ENCODE measurements at places on chromosomes 7 and 10.

- DNase-seq, result no peak
These were observed 67.6 kb upstream of the PHYHIPL start for GRCh38 chr10:59108886-59109288.

- no peak for DNase-seq
These were observed 353.6 kb downstream of the PTEN start for GRCh38 chr10:88216976-88217375.

GRCh38 chr10:94062611-94063010 lies 68.9 kb downstream of the PLCE1 start:
- DNase-seq, result no peak

GRCh38 chr10:110426294-110427181 lies 71.2 kb upstream of the DUSP5 start:
- no peak for DNase-seq

DNA sequence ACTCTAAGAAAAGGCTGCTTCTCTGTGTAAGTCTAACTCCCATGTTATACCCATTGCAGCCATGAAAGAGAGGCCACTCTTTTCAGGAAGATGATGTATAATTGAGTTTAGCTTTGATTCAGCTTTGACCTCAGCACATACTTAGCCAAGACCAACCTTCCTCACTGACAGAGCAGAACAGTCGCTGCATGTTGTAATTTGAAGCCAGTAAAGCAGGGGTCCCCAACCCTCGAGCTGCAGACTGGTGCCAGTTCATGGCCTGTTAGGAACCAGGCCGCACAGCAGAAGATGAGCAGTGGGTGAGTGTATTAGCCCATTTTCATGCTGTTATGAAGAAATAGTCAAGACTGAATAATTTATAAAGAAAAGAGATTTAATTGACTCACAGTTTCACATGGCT lies 223.9 kb downstream of the GPR158 start:
- no peak for DNase-seq

DNA sequence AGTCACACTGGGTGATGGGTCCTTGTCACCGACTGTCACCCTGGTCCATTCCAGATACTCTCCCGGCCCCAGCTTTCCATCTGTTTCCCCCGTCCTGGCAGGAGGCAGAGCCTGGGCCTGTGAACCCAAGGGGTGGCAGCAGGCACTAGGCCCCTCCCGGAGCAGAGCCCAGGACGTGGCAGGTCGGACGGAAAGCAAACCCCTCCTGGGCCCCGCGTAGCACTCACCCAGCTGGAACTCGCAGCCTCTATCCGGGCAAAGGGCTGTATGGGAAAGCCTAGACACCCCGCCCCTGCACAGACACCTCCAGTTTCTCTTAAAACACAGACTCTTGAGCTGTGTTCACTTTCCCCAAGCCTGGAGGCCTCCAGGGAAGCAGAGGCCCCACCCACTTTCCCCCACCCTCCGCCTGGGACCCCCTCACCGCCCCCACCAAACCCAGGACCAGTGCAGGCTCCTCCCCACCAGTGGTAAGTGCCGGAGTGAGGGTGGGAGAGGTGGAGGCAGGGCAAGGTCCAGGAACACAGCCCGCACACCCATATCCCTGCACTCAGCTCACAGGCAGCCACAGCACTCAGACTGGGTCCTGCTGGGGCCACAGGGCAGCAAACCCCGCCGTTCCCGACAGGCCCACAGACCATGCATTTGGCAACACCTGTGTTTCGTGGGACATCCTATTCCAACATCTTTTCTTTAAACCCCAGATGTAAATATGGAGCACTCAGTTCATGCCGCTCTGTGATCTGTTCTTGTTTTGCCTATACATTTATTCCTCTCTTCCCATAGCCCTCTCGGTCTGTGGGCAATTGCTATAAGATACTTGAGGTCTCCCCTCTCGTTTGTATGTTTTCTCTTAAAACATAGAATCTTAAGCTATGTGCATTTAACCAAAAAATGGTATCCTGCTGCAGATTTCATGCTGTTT lies 98.2 kb upstream of the PDGFA start:
- DNase-seq, result no peak

- DNase-seq, result no peak
These were observed 2.5 kb upstream of the MAP3K8 start for GRCh38 chr10:30431435-30431911.

- no peak for DNase-seq
These were observed 60.4 kb downstream of the CHST3 start for GRCh38 chr10:72024596-72024995.

GRCh38 chr10:28661035-28661434 lies 16.3 kb upstream of the BAMBI start:
- no peak for DNase-seq

- DNase-seq, result no peak
These were observed 16.5 kb downstream of the CYP3A43 start for GRCh38 chr7:99844328-99844727.

DNA sequence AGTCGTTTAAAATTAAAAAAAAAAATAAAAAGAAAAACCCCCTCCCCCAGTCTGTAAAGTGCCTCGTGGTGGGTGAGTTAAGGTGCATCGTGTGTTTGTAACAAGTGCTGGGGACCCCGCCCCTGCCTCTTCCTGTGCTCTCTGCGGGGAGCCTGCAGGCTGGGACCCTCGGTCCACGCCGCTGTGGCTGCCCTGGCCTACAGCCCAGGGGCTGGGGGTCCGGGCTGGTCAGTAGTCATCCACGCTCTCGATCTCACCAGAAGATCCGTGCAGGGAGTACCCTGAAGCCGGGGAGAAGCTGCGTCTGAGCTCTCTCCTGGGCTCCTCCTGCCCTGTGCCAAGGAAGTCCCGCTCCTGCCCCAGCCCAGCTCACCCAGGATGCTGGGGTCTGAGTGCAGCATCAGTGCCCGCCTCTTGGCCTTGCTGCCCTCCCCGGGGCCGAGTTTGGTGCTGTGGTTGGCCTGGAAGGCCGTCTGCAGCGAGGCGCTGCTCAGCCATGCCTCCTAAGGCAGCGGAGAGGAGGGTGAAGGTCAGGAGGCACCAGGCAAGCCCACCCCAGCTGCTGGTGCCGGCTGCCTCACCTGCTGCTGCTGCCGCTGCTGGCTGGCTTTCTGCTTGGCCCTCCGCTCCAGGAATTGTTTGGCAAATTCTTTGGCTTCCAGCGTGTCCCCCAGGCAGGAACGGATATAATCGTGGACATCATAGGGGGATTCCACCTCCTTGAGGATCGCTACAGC lies 8.1 kb downstream of the GNB2 start:
- DNase-seq, result no peak

GRCh38 chr7:128974241-128974934 lies 36.7 kb downstream of the IRF5 start:
- no peak for DNase-seq

DNA sequence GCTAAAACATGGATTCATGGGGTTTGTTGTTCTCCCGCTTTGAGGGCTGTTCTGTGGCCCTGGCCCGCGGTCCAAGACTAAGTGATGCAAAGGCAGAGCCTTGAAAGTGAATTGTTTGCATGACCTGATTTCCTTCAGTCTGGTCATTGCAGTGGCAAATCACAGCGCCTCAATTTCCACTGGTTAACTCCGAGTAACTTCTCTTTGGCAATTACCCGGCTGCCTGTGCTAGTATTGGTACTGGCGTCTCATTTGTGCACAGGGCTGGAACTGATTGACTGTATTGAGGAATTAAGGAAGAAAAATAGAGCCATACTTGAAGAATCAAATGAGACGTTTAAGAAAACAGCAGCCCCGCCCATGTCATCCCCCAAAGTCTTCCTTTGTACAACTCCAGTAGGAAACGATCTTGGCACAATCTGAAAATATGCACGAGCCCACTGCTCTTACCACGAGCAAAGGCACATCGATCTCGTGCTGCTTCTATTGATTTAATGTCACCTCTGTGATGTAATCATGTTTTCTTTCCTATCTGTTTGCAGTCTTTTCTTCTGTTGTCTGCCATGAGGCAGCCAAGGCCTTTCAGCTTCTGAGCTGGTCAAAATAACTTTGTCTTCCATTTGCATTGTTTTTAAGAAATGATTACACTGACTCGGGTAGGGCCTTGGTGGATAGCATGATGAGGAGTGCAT lies 60.6 kb upstream of the SHH start:
- no peak for DNase-seq

DNA sequence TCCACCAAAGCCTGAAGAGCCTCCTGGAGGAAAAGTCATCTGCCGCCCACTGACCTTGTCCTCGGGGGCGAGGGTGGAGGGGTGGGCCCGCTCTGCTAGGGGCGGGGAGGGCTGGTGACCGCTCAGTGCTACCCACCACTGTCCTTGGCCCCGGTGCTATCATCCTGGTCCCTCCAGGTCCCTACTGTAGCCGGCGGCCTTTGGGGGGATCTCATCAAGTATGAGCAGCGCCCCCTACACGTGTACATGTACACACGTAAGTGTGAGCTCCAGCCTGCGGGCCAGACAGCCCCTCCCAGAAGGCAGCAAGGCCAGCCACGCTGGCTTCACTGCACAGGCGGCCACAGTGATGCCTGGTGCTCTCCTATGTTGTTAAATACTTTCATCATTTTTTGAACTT lies 19.6 kb downstream of the TTYH3 start:
- DNase-seq, result no peak

- DNase-seq, result no peak
These were observed 1.5 kb downstream of the SUN1 start for GRCh38 chr7:833601-834258.

GRCh38 chr10:106957823-106958588 lies 206.5 kb downstream of the SORCS1 start:
- DNase-seq, result no peak

DNA sequence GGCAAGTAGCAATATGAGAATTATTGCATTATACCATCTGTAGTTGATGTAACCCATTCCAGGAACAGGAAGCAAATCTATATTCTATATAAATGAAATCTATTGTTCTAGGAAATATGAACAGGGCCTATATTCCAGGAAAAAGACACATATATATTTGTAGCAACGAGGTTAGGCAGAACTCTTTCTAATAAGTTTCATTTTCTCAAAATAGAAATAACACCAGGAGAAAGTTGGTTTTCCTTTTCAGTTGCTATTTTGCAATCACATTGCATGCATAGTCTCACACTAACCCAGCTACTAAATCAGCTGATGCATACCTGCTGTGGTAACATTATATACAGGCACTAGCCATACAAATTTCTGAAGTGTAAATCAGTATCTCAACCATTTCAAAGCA lies 6.2 kb upstream of the IFIT2 start:
- DNase-seq, result no peak

DNA sequence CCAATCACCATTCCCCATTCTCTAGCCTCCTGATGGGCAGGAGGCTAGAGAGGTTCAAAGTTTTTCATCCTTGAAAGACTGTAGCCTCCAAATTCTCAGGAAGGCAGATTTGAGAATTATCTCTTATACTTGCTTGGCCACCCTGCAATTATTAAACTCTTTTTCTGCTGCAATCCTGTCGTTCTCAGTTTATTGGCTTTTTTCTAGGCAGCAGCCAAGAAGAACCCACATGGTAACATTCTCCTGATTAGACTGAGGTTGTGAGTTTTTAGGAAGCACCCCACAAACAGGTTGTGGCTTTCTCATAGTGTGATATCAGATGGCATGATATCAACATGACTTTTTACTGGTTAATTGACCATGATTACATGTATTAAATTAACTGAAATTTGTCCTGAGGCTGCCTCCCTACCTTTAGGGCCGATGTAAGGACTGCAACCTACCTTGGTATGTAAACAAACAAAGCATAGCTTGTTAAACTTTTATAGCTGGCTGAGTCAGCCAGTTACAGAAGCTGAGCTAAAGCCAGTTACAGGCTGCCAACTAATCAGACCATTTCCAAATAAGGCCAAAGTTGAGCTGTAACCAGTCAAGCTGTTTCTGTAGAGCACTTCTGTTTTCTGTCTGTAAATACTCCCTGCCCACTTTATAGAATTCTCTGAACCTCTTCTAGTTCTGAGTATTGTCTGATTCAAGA lies 3.2 kb upstream of the ZNF248 start:
- no peak for DNase-seq

GRCh38 chr7:157870644-157871290 lies 534.0 kb downstream of the DNAJB6 start:
- DNase-seq, result no peak

GRCh38 chr10:23630376-23630775 lies 191.5 kb downstream of the OTUD1 start:
- DNase-seq, result no peak

DNA sequence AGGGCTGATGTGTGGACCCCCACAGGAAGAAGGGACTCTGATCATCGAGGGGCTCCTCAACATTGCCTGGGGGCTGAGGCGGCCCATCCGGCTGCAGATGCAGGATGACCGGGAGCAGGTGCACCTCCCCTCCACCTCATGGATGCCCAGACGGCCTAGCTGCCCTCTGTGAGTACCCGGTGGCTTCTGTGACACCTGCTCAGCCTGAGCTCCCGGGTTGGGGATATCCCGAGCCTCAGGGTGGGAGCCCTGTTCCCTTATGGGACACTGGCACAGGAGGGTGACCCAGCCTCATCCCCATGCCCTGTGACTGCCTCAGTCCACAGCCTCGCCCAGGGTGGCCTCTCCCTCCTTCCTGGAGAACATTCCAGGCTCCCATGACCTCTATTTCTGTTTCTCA lies 3.9 kb upstream of the DEPP1 start:
- DNase-seq, result no peak

DNA sequence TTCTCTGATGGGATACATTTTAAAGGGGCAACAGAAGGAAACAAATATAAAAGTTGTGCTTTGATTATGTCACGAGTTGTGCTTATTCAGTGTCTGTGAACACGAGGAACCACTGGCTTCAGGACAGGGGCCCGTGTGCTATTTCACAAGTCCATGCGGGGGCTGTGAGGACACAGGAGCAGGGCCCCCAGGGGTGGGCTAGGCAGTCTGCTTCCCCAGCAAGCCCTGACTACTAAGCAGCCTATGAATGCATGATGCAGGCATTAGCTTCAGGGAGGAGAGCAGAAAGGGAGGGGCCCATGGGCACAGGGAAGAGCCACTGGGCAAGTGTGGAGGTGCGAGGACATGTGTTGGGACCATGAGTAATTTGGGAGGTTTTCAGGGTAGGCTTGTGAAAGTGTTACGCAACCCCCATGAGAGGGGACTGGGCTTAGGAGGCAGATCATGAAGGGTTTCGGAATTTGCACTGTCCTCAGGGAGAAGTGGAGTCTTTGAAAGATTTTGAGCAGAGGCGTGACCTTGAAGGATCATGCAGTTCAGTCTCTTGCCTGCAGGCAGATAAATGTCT lies 424.9 kb downstream of the CALN1 start:
- DNase-seq, result no peak

- no peak for DNase-seq
These were observed 46.3 kb downstream of the TAS2R16 start for GRCh38 chr7:122949186-122949585.

GRCh38 chr10:27578316-27578715 lies 74.2 kb downstream of the RAB18 start:
- DNase-seq, result no peak

- DNase-seq, result no peak
These were observed 114.5 kb downstream of the LARP4B start for GRCh38 chr10:816958-817357.

- DNase-seq, result peak; percentile 41
These were observed 1.0 kb upstream of the AVPI1 start for GRCh38 chr10:97687785-97688781.

- no peak for DNase-seq
These were observed 2.5 kb upstream of the TMEM26 start for GRCh38 chr10:61455656-61456055.

All from globus pallidus (tissue), 1 donor.